Stomach (tissue), 19 donors: ENCODE measurements at places on chromosomes 1 and 21.

DNA sequence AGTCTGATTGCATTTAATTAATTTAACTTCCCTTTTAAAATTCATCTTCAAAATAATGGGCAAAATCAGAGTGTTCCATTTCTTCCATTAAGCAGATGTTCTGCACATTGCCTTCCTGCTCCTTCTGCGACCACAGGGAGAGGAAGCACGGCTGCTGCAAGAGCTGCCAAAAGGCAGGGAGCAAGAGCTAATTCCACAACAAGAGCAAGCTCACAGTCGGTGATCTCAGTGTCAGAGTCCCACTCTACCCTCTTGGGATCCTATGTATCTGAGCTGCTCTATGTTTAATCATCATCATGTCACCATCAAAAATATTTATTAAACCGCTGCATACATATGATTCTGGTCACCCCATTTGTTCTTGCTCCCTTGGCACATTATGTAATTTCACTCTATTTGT is 255.3 kb upstream of the CAMK1G start:
- no peak for DNase-seq

GRCh38 chr1:111832521-111833155 is 76.9 kb downstream of the DDX20 start:
- no peak for DNase-seq

DNA sequence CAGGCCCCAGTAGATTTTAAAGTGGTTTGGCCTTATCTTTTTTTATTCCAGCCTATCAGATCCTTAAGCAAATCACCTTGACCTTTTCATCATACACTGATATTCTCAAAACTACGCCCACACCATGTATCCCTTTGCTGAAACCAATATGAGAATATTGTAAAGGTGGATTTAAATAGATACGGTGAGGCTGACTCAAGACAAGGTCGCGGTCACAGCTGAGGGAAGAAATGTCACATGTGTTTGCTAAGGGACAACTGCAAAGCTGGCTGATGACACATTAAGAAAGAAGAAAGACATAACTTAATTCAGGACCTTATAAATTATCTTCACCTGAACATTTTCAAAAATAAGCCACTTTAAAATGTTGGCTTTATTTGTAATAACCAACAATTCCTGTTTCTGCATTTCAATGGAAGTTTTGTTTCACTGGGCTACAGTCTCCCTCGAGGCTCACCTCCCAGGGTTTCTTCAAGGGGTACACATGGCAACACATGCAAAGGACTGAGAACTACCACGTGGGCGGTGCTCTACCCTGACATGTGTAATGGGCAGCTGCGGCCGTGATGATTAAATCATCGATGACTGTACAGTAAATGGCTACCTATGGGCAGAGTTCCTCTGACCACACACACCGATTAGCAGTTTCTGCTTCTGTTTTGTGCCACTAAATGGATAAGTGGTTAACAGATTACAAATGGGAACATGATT is 189.5 kb downstream of the SIPA1L2 start:
- no peak for DNase-seq

- no peak for DNase-seq
Measured at GRCh38 chr1:91572044-91572443, 71.4 kb downstream of the CDC7 start.

- no peak for DNase-seq
Measured at GRCh38 chr1:230375780-230376179, 50.4 kb downstream of the PGBD5 start.

DNA sequence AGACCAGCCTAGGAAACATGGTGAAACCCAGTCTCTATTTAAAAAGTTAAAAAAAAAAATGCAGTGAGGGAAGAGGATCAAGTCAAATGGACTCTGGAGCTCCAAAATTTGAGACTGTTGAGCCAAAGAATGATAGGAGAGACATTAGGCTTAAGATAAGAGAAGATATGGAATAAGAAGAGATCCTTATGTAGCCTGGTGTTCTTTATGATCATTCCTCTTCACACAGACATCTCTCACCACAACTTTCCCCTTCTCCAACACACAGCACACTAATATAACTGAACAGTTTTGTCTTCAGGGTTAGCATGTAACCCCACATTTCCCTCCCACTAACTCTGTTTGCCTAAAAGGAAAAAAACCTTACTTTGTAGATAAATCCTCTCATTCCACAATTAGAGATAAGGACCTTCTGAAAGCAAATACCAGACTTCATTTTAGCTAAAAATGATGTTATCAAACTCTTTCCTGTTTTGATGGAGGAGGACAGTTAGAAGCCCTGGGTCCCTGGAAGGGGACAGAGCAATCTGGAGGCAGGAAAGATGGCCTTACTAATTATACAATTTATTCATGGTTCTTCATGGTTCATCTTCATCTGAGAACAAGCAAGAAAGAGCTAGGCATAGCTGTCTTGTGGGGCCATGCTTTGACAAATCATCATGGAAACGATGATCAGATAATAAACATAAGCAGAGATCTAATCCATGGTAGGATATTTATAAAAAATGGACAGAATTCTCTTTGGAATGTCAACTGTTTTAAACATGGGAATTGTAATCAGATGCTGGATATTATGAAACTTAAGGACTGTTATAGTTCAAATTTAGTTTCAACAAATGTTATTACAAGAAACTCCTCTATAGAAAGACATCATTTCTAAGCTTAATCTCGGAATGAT is 96.7 kb upstream of the S1PR1 start:
- no peak for DNase-seq

DNA sequence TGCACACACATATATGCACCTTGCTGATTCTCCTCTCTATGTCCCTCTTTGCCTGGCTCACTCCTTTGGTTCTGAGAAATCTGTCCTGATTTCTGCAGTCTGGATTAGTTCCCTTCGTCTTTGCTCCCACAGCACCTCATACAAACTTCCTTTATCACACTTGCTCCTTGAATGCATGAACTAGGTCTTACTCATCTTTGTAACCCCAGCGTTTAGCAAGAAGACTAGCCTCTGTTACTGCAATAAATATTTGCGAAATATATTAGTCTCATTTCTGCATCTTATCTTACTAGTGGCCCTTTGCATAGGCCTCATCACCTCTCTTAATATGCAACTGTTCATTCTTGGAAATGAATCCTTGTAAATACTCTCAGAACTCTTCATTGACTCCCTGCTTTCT is 11.4 kb downstream of the SMYD2 start:
- DNase-seq, result no peak

DNA sequence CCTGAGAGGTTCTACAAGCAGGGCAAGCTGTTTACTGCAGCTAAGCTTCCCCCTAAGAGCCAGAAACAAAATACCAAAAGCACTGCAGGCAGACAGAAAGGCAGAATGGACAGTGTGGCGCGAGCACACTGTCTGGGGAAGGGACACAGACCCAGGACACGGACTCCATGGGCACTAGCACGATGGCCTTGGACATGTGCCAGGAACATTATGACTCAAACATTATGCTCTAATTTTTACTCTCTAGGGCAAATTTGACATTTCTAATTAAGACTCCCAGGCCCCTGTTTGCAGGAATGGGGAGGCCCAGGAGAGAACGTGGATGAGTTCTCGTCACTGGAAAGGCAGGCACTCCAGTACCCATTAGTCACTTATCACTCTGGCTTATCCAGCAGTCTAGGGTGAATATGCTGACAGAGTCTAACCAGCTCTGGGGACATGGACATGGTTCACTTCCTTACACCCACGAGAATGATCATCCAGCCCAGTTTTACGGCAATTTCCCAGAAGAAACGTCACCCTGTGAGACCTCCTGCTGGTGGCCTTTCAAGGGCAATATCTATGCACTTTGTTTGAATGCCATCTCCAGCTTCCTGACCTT is 45.1 kb downstream of the CAPN8 start:
- no peak for DNase-seq

- no peak for DNase-seq
Measured at GRCh38 chr1:71339238-71339637, 258.4 kb upstream of the ZRANB2 start.

GRCh38 chr1:11731691-11732283 is 4.1 kb upstream of the AGTRAP start:
- peak; percentile 39 for DNase-seq
